NCI-H1694 (cell line): ENCODE measurements at places on chromosomes 7 and 10.

DNA sequence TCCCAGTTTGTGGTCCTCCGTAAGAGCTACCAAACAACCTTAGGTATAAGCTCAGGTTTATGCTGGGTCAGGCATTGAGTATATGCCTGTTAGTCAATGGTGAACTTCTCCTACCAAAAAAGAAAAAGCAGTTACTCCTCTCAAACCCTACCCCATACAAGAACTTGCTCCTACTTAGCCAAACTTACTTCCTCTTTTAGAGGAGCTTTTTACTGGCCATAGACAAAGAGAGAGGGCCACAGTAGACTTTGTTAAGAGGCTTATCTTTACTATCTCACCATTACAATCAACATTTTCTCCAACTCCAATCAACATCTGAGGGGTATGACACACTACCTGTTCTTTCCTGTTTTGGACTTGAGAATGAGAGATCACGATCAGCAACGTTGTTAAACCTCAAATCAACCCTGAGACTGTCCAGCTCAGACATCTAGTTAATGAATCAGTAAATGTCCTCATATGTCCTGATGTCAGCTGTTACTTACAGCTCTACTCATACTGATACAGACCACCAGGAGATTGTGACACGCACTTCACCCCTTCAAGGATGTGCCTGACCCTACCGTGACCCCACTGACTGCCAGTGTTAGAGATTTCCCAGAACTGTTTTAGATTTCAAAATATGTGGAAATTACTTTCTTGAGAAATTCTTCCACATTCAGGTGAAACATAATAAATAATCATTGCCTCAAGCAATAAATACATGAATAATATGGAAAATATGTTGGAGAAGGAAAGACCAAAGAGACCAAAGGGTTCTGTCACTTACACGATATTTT is 18.4 kb upstream of the CCDC71L start:
- no peak for DNase-seq

DNA sequence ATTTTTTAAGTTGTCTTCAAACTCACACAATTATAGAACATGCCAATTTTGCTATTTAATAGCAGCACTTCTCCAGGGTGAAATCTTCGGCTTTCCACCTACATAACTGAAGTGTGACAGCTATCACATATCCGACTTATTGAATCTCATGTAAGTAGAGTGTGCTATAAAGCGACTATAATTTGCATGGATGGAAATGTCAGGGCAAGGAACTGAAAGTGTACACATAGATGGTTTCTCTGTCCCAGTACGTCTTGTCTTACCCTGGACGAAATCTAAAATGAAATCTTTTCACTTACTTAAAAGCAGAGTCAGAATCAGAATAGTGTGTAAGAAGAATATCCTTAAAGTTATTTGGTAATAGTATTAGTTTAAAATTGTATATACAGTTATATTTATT is 132.3 kb downstream of the THSD7A start:
- no peak for DNase-seq

GRCh38 chr7:48402721-48403120 is 231.5 kb downstream of the ABCA13 start:
- DNase-seq: no peak

DNA sequence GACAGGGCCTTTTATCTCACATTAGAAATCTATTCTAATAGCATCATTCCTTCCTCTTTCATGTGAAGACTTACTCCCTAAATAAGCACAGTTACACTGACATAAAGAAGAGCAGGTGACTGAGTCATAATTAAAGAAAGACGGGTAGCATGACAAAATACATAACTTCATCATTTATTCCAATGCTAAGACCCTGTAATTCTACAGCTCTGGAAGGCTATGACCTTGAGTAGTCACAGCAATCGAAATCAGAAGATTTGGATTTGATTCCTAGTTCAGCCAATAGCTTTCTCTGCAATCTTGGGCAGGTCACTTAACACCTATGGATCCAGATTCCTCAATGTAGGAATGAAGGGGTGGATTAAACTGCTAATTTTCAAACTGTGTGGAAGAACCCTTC is 42.7 kb downstream of the KDM7A start:
- DNase-seq: no peak

GRCh38 chr10:73887294-73888039 is 13.1 kb upstream of the CAMK2G start:
- peak; percentile 89 for DNase-seq

GRCh38 chr7:30157204-30157603 is 22.4 kb downstream of the MTURN start:
- DNase-seq: no peak

GRCh38 chr10:56715262-56715661 is 354.2 kb upstream of the ZWINT start:
- no peak for DNase-seq

- DNase-seq: no peak
Observed at GRCh38 chr7:76234931-76235441, 33.3 kb downstream of the SRRM3 start.

DNA sequence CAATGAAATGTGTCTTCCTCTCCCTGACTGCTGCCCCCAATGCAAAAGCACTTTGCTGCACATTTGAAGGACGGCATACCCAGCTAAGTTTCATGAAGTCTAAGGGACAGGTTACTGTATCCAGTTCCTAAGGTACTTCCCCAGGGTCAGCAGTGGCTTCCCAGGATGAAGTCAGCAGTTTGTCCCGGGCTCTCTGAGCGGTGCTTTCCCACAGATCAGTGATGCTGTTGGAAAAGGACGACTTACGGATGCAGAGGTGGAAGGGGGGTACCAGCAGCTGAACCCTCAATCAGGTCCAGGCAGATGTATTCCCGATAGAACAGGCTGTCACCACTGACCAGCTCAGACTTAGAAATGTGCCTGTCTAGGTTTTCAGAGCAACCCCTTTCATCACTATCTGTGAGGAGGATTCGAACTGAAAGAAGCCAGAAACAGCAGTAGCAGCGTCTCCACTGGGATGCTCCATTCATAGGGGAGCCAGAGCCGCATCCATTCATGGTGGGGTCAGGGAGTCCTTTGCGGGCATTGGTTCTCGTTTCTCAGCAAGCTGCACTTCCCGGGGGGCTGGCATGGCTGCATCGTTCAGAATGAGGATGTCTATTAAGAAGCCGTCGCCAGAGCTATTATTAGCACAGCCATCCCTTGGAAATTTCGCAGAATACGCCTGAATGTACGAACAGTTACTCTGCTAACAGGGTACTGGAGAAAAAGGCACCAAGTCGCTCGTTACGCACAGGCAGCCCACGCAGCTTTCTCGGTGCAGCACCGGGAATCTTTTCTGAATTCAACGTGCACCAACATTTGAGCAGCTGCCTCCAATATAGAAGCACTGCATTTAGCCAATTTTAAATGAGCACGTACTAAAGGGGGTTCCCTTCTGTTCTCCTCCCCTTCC is 303.7 kb downstream of the PRPF18 start:
- DNase-seq: no peak

- DNase-seq: no peak
Observed at GRCh38 chr7:99489235-99489634, 10.8 kb downstream of the ZNF394 start.
